Peyer's patch (tissue), 4 donors: ENCODE measurements at places on chromosomes 3 and 15. TPM values are rescaled to one million over a fixed set of nuclear protein-coding genes. Genes with fewer than 3 reads are reported as not detected.
A peak's percentile ranks its signal among the peaks of the same experiment; 100 is the strongest.

- H3K4me1 ChIP-seq: no peaks in the 10 kb centered on the region
- no peaks in the 10 kb centered on the region for H3K27me3 ChIP-seq
- no peak for DNase-seq
- H3K4me3 ChIP-seq: no peak overlapping the region
Observed at GRCh38 chr3:158743664-158744566, 11.7 kb upstream of the RARRES1 start.

GRCh38 chr3:49170744-49171118 lies 667 bp upstream of the KLHDC8B start:
- H3K4me1 ChIP-seq: peaks cover 3% of the 10 kb centered on the region
- H3K27ac ChIP-seq: peak overlapping the region; percentile 79
- H3K27me3 ChIP-seq: no peaks in the 10 kb centered on the region
- DNase-seq: no peak

Gene SLC22A13
- 1.7 TPM for total RNA-seq

GRCh38 chr15:61199681-61200080 lies 29.4 kb downstream of the RORA start:
- H3K27me3 ChIP-seq: no peaks in the 10 kb centered on the region
- no peaks in the 10 kb centered on the region for H3K4me1 ChIP-seq
- no peak for DNase-seq
- H3K36me3 ChIP-seq: no peaks in the 10 kb centered on the region
